ENCODE measurements at places on chromosomes 5 and 9.

- no peaks in the 10 kb centered on the region for H3K36me3 ChIP-seq
- H3K27me3 ChIP-seq: no peaks in the 10 kb centered on the region
- no peak overlapping the region for H3K27ac ChIP-seq
- no peak for DNase-seq
- H3K4me1 ChIP-seq: peaks cover 15% of the 10 kb centered on the region
- H3K4me3 ChIP-seq: no peak overlapping the region
Measured at GRCh38 chr5:170148430-170149205, 42.9 kb downstream of the FOXI1 start.

DNA sequence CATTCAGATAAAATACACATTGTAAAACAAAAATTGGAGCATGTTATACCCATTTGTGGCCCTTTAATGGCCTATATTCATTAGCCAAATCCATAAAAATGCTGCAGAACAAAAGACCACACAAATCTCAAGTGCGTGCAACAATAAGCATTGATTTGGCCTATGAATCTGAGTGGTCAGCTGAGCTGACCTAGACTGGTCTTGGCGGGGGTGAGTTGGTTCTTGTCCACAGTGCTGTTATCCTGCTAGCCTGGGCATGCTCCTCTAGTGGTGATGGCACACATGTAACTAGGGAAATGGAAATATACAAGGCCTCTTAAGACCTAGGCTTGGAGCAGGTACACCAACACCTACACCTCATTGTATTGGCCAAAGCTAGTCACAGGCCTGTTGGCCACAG, 122.2 kb upstream of the TBCA start:
- no peaks in the 10 kb centered on the region for H3K4me1 ChIP-seq
- H3K36me3 ChIP-seq: no peaks in the 10 kb centered on the region
- DNase-seq: no peak
- H3K27me3 ChIP-seq: no peaks in the 10 kb centered on the region
- H3K4me3 ChIP-seq: no peak overlapping the region

DNA sequence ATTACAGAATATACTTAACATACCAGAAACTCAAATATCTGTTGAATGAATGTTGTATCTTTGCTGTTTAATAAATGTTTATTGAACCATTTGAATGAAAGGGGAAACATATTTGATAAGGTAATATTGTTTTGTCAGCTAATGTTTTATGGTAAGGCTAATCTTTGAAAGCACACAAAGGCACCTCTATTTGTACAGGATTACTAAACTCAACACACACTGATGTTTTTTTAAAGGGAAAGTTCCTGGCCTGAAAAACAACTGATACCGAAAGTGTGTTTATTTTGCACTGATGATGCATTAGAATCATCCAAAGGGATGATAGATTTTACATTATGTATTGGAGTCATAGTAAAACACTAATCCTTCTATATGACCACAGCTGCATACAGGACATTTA, 82.5 kb downstream of the ADCY2 start:
- H3K4me3 ChIP-seq: no peak overlapping the region
- H3K36me3 ChIP-seq: no peaks in the 10 kb centered on the region
- H3K27me3 ChIP-seq: no peaks in the 10 kb centered on the region
- H3K27ac ChIP-seq: no peak overlapping the region
- H3K4me1 ChIP-seq: no peaks in the 10 kb centered on the region
- no peak for DNase-seq

DNA sequence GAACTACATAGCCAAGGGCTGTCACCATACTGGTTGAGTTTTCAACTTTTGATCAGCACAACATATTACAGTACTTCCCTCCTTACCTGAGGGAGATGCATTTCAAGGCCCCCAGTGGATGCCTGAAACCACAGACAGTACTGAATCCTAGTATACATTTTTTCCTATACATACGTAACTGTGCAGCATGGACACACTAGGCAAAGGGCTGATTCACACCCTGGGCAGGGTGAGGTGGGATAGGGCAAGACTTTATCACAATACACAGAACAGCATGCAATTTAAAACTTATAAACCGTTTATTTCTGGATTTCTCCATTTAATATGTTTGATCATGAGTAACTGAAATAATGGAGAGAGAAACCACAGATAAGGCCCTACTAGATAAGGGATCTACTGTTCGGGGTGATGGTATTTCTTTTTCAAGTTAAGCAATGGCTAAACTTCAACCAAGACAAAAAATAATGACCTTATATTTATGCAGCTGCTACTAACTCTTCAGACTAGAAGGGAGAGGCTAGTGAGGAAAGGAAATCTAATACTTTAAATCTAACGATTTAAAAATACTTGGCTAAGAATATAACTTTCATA, 186.9 kb upstream of the GNA14 start:
- no peaks in the 10 kb centered on the region for H3K36me3 ChIP-seq
- no peak overlapping the region for H3K27ac ChIP-seq
- H3K4me1 ChIP-seq: peaks cover 3% of the 10 kb centered on the region
- no peak overlapping the region for H3K4me3 ChIP-seq
- DNase-seq: no peak
